ENCODE measurements at places on chromosomes 3 and 15.

- DNase-seq: no peak
Measured at GRCh38 chr15:33608714-33609113, 297.9 kb downstream of the RYR3 start.

GRCh38 chr15:99412626-99413025 lies 153.2 kb upstream of the MEF2A start:
- no peak for DNase-seq

- DNase-seq: peak; percentile 34
Measured at GRCh38 chr15:57384816-57385215, 8.5 kb downstream of the CGNL1 start.

DNA sequence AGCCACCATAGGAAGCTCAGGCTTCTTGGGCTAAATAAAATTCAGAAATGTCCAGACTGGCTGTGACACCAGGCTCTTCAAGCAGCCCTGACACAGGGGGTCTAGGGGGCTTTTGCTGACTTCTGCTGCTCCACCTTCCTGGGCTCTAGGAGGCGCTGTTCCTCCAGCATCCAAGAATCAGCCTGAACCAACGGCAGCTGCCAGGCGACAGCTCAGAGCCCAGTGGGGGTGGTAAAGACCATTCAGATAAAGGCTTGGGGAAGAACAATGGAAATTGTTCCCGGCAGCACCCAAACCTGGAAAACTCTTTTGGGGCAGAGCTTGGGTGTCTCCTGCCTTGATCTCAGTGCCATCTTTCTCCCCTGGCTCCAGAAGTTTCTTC lies 21.6 kb upstream of the PSTPIP1 start:
- peak; percentile 5 for DNase-seq

GRCh38 chr3:42216931-42217333 lies 49.1 kb downstream of the CCK start:
- DNase-seq: peak; percentile 17

DNA sequence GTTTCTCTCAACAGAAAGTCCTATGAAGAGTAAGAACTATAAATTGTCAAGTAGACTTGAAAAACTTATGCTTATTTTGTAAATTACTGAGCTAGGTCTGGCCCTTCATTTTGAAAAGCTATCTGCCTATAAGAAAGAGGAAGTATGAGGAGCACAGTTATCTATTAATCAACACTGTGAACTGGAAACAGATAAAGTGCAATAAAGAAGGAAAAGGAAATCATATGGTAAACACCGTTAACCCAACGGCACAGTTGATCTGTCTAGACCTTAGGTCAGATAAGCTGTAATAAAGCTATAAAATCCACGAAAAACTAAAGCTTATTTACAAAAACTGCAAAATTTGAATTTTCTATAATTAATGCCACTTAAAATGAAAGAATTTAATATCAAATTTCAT lies 242.5 kb downstream of the ZBTB20 start:
- no peak for DNase-seq

GRCh38 chr3:4614927-4615326 lies 121.8 kb downstream of the ITPR1 start:
- no peak for DNase-seq

DNA sequence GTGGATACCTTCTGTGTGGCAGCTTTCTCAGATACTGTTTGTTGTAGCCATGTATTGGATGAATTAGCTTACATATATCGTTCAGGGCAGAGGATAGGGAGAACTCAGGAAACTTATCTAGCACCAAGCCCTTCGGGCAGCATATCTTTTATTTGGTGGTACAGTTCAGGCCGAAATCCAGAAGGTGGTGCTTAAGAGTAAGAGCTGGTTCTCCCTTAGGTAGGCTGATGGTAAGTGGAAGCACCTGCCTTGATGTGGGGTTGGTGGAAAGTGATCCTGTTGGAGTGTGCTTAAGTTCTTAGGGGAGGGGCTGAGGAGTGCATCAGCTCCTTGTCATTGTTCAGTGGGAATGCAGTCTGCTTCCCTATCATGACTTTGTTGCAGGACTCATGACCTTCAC lies 187.5 kb downstream of the DOCK3 start:
- DNase-seq: no peak

GRCh38 chr15:101262551-101262950 lies 10.7 kb upstream of the CHSY1 start:
- DNase-seq: no peak

- DNase-seq: no peak
Measured at GRCh38 chr3:37920156-37920699, 58.5 kb downstream of the CTDSPL start.

- peak; percentile 40 for DNase-seq
Measured at GRCh38 chr3:157442729-157443128, 6.1 kb downstream of the PTX3 start.

DNA sequence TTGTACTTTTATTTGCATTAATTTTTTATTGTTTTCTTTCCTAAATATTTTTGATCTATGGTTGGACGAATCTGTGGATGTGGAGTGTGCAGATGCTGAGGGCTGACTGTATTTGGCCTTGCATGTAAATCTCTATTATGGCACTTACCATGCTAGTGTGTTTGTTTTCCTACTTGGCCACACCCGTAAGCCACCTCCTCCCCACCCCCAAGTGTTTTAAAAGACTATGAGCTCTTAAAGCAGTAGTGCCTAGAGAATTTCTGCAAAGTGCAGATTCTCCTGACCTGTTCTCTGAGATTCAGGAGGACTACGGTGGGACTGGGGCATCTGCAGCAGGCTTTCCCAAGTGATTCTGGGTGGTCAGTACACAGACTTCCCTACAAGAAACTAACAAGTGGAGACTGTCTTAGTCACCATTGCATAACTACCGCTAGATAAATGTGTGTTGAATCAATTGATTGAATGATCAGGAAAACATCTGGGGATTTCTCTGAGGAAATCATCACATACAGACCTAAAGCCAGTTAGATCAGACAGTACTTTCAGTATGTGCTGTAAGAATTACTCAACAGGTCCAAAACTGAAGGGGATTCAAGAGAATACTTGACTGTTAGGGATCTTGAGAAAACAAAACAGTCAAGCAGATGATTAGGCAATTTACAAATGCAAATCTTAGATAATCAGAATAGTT lies 6.2 kb upstream of the TIPARP start:
- peak; percentile 38 for DNase-seq

GRCh38 chr15:97968380-97968779 lies 7.9 kb downstream of the ARRDC4 start:
- DNase-seq: peak; percentile 82

Data from fibroblast of lung (primary cell).